ENCODE measurements at places on chromosomes 12 and 14. TPM values are rescaled to one million over a fixed set of nuclear protein-coding genes. Genes with fewer than 3 reads are reported as not detected.

DNA sequence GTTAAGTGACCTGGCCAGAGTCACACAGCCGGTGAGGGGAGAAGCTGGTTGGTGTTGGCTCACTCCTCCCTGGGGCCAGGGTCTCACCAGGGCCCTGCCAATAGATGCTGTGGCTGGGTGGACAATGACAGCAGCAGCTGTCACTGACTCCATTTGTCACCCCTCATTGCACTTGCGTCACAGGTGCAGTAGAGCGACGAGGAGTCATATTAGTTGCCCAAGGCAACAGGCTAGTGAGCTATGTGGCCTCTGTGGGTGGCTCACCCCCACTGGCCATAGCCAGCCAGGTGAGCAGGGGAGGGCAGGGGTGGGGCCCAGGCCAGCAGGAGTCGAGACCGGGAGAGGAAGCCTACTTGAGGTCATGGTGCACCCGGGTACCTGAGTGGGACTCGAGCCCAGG lies 9.7 kb downstream of the SLC25A47 start:
- no peak for DNase-seq

GRCh38 chr14:85057221-85057620 lies 472.7 kb upstream of the FLRT2 start:
- no peak for DNase-seq

PTPRQ gene
- total RNA-seq: 0.05 TPM

DNA sequence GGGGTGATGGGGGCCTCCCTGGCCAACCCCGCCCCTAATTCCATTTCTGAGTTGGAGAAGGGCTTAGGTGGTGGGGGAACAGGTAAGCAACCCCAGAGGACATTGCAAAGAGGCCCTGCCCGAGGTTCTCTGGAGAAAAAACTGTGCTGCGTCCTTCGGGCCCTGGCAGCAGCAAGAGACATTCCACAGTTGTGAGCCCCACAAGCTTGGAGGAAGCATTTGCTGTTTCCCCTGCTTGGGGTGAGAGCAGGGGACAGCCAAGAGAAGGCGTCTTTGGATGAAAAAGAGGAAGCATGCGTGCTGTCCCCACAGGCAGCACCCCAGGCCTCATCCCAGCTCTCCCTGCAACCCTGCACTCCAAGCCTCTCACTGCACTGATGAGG lies 1.3 kb downstream of the BDKRB2 start:
- no peak for DNase-seq

- DNase-seq: no peak
Observed at GRCh38 chr12:15526033-15526432, 203.7 kb downstream of the PTPRO start.

DNA sequence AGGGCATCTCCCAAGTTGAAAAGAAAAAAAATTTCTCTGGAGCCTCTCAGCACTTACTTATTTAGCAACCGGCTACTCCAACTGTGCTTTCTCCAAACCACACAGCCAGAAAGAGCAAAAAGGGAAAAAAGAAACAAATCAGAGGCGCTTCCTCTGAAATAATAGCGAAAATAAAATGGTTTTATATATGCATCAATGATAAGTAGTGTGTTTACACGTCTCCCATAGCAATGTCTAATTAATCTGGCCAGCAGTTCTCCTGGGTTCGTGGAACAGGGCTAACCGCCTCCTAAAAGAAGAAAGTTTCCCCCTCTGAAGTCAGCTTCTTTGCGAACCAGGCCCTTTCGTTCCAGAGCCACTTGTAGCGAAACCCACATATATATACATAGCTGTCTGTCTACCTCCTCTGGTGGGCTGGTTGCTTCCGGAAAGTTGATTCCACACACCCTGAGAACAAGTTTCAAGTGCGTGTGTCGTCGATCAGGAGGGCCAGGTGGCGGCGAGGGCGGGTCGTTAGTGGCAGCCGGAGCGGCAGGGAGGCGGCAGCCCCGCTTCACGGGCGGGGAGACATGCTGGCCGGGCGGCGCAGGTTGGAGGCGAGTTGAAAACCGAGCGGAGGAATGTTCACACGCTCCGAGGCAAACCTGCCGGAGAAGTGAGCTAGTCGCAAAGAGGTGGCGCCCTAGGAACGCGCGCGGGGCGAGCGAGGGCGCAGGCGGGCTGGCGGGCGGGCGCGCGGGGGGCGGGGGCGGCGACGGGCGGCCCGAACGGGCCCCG lies 2.7 kb downstream of the PTHLH start:
- peak; percentile 22 for DNase-seq

TMEM52B gene
- total RNA-seq: 0.14 TPM

- DNase-seq: no peak
Observed at GRCh38 chr12:105995961-105996431, 142.8 kb downstream of the NUAK1 start.

C12orf54 gene
- 0.19 TPM for total RNA-seq

DNA sequence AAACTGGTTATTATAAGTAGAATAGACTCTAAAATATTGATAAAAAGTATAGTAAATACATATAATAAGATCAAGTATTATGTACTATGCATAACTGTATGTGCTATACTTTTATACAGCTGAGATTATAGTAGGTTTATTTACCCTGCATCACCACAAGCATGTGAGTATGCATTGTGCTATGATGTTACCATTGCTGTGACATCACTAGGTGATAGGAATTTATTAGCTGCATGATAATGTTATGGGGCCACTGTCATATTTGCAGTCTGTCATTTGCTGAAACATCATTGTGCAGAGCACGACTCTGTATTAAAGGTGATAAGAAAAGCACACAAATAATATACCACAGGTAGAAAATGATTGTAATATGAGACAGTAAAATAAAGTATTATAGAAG lies 385.6 kb downstream of the ZFP36L1 start:
- no peak for DNase-seq

- DNase-seq: no peak
Observed at GRCh38 chr12:116450406-116450910, 108.7 kb upstream of the MAP1LC3B2 start.

DNA sequence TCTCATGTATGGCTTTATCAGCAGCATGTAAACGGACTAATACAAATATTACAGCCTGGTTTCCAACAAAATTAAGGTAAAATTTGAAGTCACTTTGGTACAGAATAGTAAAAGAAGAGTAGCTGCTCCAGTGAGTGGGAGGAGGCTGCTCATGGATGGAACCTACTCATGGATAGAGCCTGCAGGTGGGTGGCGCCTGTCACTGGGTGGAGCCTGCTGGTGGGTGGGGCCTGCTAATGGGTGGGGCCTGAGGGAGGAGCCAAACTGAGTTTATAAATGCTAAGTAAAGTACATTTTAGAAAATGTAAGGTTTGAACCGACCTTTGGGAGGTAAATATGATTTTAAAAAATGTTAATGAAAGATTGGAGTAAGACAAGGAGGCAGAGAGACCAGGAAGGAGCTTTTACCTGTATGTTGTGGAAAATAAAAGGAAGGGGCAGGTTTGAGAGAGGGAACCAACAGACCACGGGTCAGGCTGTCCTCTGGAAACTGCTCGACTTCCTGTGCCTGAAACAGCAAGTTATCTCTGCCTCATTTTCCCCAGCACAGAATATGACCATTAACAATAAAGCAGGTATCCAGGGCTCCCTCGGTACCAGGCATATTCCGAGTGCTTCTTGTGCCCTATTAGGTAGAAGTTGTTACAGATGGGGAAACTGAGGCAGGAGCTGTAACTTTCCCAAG lies 55.9 kb upstream of the SEL1L start:
- no peak for DNase-seq

GRCh38 chr12:46365951-46366379 lies 6.6 kb downstream of the SLC38A2 start:
- DNase-seq: no peak

GRCh38 chr12:117447665-117448366 lies 86.4 kb upstream of the NOS1 start:
- no peak for DNase-seq

- no peak for DNase-seq
Observed at GRCh38 chr12:57535764-57536596, 11.0 kb downstream of the DCTN2 start.

DNA sequence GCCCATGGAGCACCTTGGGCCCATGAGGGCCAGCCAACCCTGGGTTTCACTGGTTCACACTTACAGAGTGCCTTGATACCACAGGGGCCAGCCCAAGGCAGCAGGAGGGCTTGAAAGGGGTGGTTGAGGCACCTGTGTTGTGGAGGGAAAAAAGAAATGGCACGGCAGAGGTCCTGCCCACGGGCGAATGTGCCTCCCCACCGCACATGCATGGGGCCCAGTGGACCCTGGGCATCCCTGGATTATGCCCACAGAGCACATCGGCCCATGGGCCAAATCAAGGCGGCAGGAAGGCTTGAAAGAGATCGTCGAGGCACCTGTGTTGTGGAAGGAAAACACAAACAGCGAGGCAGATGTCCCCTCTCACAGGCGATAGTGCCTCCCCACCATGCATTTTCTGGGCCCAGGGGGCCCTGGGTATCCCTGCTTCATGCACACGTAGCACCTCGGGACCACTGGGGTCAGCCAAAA lies 378.1 kb downstream of the ALG10 start:
- no peak for DNase-seq

Measured in thymus (tissue), 14 donors.